Fibroblast of skin of abdomen (primary cell): ENCODE measurements at places on chromosomes 7 and 10.

DNA sequence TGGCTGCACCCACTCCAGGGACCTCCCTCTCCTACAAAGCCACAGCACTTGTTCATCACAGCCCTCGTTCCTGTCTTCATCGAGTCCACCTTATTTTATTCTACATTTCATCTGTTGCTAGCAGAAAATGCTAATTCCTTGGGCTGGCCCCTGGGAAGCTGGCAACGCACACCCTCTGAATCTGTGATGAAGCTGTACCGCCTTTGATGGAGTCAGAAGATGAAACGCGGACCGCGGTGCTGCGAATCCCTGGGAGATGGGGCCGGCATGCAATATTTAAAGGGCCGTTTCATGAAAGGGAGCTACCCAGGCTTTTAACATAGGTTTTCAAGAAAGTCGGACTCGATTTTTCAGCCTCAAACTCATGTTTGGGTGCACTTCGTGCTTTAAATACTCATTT lies 88.5 kb downstream of the NPTX2 start:
- DNase-seq = no peak

- DNase-seq = no peak
Measured at GRCh38 chr7:85220651-85221050, 33.8 kb upstream of the SEMA3D start.

- DNase-seq = no peak
Measured at GRCh38 chr7:39952803-39953202, 2.7 kb downstream of the CDK13 start.

- no peak for DNase-seq
Measured at GRCh38 chr7:155281398-155281969, 16.2 kb upstream of the INSIG1 start.

GRCh38 chr7:88328787-88329186 lies 22.1 kb upstream of the STEAP4 start:
- DNase-seq = no peak

- DNase-seq = no peak
Measured at GRCh38 chr10:127907411-127908105, 655 bp downstream of the PTPRE start.

GRCh38 chr7:16645593-16646471 lies at the start of the genes ANKMY2 and BZW2:
ANKMY2 (minus strand) TSS chr7:16645754; CDS start chr7:16645573, 181 bp downstream.
BZW2 (plus strand) TSS chr7:16646181; CDS start chr7:16665444, 19,263 bp downstream.
- DNase-seq = peak; percentile 98

DNA sequence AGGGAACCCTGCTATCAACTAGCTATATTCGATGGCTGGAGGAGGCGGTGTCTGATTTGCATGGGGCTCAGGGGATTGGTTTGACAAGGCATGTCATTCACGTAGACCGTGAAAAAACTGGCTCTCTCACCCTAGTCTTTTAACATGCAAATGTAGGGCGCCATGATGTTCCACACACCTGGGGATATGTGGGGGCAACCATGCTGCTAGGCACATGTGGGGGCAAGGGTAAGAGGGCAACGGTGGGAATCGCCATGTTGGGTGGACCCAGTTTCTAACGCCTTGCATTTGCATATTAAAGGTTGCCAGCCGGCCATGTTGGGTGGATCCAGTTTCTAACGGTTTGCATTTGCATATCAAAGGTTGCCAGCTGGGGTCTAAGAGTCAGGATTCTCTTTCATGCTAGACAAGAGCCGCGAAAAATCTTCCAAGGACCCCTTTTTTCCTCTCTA lies 419.2 kb upstream of the NFE2L3 start:
- no peak for DNase-seq

- DNase-seq = no peak
Measured at GRCh38 chr10:109741712-109742111, 181.6 kb downstream of the XPNPEP1 start.

GRCh38 chr7:23469961-23470250 lies 385 bp downstream of the IGF2BP3 start:
- no peak for DNase-seq

DNA sequence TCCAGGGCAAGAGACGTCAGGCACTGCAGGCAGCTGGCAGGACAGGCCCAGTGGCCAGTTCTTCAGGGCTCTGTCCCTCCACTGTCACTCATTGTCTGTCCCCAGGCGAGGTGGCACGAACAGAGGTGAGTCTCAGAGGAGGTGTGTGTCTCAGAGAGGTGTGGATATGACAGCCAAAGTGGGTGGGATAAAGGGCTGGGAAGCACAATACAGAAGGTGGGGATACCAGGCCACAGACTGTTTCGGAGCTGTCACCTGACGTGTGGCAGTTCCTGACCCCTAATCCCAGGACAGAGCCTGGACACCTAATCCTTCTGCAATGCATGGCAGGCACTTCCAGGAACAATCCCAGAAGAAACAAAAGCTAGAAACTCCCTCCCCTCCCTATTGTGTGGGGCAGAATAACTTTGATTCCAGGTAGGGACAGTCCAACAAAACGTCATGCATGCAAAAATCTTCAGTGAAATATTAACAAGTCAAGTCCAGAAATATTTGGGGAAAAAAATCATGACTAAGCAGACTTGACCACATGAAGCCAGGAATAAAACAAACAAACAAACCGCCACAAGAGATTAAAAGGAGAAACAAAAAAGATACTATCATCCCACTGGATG lies 11.6 kb downstream of the KLRG2 start:
- DNase-seq = no peak

DNA sequence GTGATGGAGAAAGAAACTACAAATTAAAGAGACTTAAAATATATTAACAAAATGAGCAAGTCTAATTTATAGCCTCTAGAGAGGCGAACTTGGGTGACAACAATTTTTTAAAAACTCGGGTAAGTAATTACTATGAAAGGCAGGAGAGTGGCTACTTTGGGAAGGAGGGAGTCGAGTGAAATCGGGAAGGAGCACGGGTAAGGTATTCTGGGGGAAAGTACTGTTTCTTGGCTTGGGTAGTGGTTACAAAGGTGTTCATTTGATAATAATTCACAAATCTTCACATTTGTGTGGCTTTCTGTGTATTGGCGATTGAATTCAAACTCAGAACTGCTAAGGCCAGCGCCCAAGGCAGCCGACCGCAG lies 32.9 kb upstream of the GRID1 start:
- no peak for DNase-seq

- DNase-seq = peak; percentile 72
Measured at GRCh38 chr10:31623947-31624346, 304.7 kb downstream of the ARHGAP12 start.

GRCh38 chr7:129615018-129615417 lies 3.5 kb downstream of the NRF1 start:
- DNase-seq = peak; percentile 41

- DNase-seq = no peak
Measured at GRCh38 chr7:92854501-92855238, 18.3 kb upstream of the CDK6 start.

DNA sequence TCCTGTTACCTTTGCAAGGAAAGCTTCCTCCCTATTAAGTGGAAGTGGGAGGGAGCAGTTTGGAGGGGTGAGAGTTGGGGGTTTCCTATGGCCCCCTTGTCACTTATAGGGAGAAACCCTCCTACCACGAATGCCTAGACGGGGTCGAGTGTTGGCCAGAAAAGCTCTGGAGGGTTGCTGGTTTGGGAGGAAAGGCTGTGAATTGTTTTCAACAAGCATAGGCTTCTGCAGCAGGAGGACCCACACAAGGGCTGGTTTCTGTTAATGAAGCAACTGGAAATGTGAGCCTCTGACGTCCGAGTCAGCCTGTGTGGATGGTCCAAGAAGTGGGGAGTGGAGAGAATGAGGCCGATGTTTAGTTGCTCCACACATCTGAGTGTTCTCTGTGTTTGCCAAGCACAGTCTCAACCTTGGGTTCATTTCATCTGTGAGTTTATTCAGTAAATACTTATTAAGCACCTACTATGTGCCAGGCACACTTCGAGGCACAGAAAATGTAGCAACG lies 37.3 kb upstream of the LEP start:
- peak; percentile 3 for DNase-seq

GRCh38 chr10:78448994-78449418 lies 415.3 kb downstream of the RPS24 start:
- DNase-seq = no peak

DNA sequence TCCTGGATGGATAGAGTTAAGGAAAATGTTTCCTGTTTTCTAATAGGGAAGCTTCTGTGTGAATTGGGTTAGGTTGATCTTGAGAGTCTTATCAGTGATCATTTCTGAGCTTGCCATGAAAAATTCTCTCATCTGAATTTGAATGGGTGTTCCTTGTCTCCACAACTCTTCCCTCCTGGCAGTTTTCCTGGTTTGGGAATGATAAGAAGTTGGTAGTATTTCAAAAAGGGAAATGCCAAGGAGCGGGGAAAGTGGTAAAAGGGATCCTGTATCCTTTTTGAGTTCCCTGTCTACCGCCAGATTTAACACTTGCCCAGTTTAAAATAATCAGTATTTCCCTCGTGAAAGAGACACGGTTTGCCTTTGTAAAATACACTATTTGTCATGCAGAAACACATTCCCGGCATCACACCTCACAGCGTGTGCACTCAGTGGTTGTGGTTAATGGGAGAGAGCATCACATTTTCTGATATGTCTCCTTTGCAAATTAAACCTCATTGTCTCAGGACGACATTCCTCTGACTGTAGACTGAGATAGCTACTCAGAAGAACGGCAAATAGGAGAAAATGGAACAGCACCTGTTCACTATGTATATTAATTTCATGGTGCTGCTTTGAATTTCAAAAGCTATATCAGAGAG lies 113.2 kb upstream of the IFRD1 start:
- no peak for DNase-seq

DNA sequence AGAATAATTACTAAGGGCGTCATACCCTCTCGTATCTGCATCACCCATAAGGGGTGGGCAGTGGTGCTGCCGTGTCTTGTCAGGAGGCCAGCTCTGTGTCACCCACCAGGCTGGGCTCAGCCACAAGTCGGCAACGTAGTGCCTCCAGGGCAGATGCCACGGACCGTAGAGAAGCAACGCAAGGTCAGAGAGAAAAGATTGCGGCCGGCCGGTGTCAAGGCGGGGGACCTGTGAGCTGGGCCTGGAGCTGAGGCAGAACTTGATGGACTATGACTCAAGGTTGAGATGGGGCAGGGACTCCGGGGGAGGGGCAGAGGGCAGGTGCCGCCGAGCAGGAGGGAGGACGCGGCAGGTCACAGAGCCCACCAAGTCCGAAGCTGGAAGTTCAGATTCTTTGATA lies 29.5 kb downstream of the FOXK1 start:
- DNase-seq = no peak

DNA sequence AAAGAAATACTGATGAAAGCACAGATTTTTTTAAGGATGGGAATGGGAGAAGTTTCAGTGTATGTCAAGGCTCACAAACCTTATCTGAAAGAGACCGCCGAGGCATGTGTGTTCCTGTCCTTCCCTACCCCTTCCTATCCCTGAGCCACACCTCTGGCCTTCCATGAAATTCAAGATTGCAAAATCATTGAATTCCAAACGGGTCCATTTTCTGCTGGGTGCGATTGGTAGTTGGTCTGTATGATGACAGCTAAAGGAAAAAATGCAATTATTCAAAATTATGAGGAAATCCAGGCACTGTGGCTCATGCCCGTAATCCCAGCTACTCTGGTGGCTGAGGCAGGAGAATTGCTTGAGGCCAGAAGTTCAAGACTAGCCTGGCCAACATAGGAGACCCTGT lies 170.1 kb downstream of the ARHGAP12 start:
- DNase-seq = peak; percentile 72

DNA sequence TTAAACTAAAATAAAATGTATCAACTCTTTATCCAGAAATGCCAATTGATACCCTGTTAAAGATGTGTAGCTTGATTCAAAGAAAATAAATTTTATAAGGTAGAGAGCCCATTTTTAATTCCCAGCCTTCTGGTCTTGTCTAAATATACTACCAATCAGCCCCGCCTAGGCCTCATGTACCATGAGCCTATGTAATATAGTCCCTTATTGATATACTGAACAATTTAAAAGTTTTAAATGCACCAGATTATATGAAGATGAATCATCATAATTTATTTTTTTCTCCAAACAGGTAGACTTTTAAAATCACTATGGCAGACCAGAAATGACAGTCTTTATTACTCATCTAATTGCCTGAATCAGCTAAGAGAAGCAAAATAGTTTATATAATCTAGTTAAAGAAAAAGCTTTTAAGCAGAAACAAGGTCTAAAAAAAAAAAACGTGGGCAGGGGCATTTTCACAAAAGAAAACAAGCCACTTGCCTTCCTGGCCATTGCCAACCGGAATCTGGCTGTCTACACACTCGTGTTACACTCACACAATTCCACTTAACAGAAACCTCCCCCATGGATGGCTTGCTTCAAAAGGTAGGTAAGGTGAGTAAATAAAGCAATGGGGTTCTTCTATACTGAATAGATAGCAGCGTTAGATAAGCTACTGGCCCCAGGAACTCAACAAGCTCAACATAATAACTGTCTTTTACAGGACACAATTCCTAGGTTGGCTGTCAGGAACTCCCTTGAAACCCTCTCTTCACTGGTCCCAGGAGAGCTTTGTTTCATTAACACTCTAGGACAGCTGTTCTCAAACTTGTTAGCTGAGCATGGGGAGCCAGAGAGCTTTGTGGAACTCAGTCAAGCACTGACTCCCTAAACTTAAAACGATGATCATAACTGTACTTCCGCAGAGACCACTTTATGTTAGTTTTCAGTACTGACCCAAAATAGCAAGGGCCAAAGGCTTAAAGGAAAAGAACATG lies 37.2 kb downstream of the RAPGEF5 start:
- DNase-seq = no peak

DNA sequence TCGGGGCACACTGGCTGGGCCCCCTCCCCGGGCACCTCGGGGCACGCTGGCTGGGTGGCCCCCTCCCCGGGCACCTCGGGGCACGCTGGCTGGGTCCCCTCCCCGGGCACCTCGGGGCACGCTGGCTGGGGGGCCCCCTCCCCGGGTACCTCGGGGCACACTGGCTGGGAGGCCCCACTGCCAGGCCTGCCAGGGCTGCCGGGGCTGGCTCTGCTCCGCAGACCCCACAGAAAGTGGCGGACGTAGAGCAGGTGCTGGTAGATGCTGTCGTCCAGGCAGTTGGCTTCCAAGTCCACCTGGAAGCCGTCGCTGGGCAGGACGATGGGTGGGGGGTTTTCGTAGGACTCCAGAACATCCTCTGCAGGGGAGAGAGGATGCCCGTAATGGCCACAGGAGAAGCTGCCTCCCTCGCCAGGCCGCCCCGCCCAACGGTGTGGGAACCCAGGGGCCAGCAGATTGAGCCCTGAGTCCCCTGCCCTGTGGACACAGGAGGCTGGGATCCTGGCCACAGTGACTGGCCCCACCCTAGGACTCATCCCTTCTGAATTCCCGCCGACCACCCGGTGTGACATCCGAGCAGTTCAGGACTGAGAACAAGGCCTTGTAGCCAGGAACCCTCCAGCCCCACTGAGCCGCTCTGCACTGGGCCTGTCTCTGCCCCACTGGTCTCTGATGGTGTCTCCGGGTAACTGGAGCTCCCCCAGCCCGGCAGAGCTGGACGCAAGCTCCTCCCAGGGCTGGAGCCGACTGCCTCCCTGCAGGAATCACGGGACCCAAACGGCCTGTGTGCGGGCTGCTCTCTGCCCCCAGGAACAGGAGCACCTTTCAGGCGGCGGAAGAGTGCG lies 28.2 kb downstream of the AP5Z1 start:
- no peak for DNase-seq

DNA sequence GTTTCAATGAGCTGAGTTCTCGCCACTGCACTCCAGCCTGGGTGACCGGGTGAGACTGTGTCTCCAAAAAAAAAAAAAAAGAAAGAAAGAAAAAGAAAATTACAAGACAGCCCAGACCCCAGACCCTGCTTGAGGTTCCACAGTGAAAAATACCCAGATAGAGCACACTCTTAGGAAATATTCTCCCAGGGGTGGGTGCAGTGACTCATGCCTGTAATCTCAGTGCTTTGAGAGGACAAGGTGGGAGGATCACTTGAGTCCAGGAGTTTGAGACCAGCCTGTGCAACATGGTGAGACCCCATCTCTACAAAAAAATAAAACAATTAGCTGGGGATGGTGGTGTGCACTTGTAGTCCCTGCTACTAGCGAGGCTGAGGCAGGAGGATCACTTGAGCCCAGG lies 41.1 kb upstream of the GTF2IRD1 start:
- DNase-seq = peak; percentile 12

GRCh38 chr10:66931949-66932343 lies 6.1 kb downstream of the LRRTM3 start:
- DNase-seq = no peak
